ENCODE measurements at places on chromosomes 12 and 14.

GRCh38 chr12:39605501-39605900 lies 14.1 kb downstream of the ABCD2 start:
- no peak for DNase-seq

DNA sequence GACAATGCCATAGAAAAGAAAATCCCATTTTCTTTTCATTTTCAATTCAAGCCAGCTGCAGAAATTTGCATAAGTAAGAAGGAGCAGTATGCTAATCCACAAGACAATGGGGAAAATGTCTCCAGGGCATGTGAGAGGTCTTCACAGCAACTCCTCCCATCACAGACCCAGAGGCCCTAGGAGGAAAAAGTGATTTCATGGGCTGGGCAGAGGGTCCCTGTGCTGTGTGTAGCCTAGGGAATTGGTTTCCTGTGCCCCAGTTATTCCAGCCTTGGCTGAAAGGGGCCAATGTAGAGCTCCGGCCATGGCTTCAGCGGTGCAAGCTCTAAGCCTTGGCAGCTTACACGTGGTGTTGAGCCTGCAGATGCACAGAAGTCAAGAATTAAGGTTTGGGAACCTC lies 211.4 kb downstream of the CCDC59 start:
- no peak for DNase-seq

DNA sequence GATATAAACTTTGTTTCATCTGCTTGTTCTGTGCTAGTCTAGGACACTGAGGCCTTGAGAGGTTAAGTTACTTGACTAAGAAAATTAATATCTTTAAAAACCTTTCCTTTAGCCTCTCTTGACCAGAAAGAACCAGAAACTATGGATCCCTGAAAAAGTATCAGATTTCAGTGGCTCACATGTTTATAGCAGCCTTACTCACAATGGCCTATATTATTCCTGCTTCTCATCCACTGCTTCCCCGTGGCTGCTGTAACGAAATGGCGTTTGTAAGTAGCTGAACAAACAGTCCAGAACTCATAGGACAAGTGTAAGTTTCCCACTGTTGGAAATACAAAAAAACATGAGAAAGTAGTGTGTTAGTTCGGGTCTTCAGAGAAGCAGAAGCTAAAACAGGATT lies 3.2 kb upstream of the PYGL start:
- no peak for DNase-seq

- no peak for DNase-seq
Observed at GRCh38 chr14:31430634-31431264, 10.4 kb upstream of the HEATR5A start.

DNA sequence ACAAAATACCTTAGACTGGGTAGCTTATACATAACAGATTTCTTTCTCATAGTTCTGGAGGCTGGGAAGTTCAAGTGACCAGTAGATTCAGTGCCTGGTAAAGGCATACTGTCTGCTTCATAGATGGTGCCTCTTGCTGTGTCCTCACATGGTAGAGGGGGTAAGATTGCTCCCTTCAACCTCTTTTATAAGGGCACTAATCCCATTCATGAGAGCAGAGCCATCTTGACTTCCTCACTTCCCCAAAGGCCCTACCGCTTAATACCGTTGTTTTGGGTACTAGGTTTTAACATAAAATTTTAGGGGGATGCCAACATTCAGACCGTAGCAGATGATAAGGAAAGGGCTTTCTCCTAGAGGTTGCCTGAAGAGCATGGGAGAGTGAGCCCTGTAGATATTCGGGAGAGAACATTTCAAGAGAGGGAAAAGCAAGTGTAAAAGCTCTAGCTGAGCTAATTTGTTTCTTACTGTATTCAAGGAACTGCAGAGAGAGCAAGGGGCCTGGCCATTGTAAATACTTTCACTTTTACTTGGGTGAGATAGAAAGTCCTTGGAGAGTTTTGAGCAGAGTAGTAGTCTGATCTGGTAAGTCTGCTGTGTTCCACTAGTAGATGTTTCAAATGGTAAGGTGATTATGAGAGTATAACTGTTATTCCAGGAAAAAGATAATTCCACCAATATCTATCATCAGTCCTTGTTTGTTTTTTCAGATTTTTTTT lies 27.3 kb downstream of the FRS2 start:
- no peak for DNase-seq

DNA sequence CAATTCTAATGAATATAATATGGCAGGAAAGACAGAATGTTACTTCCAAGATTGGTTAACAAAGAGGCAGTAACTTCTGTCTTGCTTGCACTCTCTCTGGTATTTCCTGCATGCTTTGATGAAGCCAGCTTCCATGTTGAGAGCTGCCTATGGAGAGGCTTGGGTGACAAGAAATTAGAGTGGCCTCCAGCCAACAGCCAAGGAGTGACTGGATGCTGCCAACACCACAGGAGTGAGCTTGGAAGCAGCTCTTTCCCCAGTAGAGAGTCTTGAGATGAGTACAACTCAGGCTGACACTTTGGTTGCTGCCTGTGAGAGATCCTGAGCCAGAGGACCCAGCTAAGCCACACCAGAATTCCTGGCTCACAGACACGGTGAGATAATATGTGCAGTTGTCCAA lies 183.1 kb downstream of the RMST start:
- no peak for DNase-seq

DNA sequence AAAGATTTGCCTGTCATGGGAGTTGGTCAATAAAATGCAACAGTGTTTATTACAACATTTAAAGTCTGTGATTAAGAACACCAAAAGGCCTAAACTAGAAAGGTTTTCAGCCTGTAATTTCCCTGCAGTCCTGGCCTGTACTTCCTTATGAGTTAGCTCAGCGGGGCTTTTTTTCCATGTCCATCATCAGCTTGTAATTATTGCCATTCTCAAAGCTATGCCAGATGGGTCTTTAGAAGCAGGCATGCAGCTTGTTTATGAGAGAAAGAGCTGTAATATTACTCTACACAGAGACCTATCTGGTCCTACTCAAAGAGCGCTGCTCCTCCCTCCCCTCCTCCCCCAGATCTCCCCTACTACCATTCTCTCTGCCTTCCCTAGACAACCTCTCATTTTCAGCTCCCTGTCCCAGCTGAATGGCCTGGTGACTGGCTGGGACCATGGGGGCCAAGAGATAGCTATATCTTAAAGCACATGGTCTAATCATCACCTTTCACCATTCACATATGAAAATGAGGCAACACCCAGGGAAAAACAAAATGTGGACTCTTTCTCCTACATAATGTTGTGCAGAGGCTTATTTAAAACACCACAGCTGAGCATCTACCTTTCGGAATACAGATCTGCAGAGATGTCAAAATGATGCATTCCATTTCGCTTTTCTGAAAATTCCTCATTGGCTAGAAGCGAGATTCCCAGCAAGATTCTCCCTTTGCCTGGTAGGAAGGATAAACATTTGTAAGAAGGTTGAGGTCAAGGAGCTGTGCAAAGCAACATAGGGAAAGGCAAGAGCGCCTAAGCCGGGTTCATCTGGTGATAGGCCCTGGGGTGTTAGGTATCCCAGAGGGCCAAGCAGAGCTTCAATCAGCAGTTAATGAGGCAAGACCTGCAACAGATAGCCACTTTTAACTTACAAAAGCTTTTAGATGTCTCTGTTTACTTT lies 209.7 kb upstream of the CDKN3 start:
- DNase-seq = no peak

GRCh38 chr12:101866615-101867373 lies 10.6 kb upstream of the DRAM1 start:
- DNase-seq = no peak

- DNase-seq = no peak
Observed at GRCh38 chr14:40119765-40120164, 687.5 kb upstream of the FBXO33 start.

DNA sequence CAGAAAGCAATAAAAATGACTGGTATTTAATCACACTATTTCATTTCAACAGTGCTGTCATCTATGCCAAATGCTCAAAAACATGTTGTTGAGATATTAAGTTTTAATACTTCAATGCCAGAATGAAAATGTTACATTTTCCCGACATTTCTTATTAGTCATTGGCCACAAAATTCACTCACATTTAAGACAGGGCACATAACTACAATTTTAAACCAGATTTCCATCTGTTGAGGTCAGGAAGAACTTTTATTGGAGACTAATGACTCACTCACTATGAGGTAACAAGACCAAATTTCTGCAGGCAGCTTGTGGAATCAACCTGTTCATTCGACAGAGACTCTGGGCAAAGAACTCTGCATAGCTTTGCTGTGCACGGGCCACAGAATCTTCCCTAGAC lies 36.8 kb downstream of the PPTC7 start:
- no peak for DNase-seq

DNA sequence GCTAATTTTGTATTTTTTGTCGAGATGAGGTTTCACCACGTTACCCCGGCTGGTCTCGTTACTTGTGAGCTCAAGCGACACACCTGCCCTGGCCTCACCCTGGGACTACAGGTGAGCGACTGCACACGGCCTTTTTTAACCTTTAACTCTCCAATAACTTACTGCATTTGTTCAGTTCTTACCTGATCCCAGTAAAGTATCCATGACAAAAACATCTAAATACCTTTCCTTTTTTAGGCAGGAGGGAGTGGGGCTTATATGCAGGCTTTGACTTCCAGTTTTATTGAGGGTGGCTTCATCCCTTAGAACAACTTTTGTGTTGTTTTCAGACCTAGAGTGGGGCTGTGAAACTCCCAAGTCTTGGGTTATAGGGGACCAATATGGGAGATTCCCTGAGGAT lies 68.3 kb downstream of the DENND5B start:
- DNase-seq = no peak

DNA sequence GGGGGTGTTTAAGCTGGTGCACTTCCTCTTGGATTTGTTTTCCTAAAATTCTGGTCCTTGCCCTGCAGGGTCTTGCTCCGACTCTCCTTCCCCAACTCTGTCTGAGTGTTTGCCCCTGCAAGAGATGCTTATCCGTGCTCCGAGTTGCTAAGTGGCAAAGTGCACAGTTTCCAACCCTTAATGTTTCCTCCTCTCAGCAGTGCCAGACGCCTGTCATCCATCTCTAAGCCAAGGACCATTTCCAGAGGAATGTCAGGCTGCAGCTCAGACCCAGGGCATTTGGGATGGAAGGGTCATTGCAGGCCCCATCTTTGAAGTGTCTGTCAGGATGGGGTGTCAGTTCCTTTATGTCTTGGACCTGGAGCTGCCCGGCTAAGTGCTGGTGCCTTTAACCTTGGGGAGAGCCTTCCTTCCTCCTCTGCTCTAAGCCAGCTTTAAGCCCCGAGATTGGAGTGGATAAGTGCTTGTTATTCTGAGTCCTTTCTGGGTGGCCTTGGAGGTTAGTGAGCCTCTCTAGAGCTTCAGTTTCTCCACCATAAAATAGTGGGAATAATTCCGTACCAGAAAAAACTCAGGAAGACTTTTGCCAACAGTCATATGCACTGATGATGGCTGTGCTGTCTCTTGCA lies 15.0 kb downstream of the WNT5B start:
- DNase-seq = no peak

DNA sequence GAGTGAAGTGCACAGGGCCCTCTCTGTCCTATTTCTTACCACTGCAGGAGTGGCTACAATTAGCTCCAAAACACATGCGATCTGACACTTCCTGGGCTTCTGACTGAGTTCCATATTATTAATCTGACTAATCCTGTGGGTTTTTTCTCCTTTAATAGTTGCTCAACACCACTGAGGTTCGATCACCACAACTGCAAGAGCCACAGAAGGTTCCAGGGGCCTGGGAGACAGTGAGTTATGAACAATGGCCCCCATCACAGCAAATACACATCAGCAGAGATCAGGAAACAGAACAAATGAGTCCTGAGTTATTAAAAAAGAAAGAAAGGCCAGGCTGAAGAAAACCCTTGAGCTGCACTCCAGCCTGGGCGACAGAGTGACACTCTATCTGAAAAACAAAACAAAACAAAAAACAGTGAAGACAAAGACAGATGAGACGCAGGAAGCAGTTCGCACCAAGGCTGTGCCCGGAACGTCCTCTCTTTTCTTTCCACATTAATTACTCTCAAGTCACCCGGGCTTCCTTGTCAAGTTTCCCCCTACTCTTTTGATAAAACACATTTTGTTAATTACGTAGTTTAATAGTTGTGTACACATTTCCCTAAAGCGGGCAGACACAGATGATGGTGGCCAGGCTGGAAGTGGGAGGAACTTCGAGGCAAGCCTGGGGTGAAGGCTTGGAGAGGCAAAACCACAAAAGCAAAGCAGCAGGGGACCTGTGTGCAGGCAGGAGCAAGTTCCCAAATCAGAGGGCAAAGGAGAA lies 42.7 kb downstream of the CDC42BPB start:
- DNase-seq = no peak

DNA sequence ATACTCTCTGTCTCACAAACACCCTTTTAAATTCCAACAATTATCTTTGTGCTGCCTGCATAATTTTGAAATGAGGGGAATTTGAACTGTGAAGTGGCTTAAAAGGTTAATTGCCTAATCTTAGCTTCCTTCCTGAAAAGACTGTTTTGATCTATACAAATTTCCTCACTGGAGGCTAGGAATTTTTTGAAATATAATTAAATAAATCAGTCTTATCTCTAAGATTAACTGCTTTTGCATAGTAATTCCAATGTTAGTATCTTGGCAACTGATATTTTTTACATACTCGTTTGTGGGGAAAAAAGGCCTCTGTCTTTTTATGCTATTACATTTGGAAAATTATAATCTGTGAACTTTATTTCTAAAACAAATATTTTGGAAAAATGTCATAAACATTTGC lies 498.5 kb downstream of the TMTC2 start:
- DNase-seq = no peak

DNA sequence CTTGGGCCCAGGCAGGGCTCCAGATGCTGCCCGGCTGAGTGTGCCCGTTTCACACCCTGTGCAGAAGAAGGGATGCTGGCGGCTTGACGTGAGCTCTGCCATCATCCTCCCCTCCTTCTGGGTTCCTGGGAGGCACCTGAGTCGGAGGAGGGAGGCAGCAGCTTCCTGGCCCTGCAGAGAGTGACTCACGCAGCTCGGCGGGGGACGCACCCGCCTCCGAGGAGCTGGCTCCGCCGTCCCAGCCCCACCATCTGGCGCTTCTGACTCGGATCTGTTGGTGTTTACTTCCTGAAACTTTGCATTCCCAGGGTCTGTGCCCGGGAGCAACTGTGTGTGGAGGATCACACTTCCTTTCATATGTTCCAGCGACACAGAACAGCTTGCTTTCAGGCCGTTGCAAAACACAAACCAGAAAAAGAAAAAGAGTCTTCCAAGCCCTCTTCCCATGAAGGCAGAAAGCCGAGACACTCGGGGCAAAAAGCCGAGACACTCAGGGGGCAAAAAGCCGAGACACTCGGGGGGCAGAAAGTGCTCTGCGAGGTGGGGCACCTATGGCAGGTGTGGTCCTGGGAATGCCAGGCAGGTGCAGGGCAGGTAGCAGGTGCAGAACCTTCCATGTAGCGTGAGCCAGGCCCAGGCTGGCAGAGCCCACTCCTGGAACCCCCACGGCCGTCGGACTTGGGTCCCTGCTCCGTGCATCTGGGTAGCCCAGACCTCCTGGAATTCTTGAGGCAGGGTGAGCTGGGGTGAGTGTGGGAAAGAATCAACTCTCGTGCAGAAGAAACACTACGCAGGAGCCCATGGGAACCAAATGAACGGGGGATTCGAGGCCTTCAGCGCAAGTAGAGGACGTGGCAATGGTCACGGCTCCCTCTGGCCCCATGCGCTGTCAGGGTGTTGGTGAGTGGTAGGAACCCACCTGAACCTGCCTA lies 27.6 kb upstream of the GALNT9 start:
- DNase-seq = no peak

- no peak for DNase-seq
Observed at GRCh38 chr12:49554266-49554665, 13.7 kb downstream of the MCRS1 start.

GRCh38 chr12:97572220-97572619 lies 109.6 kb downstream of the RMST start:
- DNase-seq = no peak
